ENCODE measurements at places on chromosomes 11 and 22.

- DNase-seq: no peak
Observed at GRCh38 chr11:101844608-101845007, 70.2 kb upstream of the CEP126 start.

DNA sequence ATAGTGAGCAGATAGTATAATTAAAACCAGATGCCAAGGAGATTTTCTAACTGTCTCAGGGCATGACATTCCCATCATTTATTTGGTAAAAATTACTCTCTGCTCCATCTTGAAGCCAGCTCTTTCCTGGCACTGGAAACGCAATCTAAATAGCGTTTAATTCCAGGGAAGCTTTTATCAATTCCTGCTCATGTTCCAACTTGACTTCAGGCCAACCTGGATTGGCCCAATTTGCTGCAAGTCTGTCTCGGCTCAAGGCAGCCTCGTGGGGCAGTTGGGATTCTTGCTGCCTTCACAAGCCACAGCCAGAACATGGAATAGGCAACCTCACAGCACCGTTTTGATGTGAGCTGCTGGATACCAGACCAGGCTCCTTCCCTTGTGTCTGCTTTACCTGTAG lies 1255.9 kb downstream of the TBC1D22A start:
- no peak for DNase-seq

- no peak for DNase-seq
Observed at GRCh38 chr11:44066732-44067141, 667 bp downstream of the ACCS start.

DNA sequence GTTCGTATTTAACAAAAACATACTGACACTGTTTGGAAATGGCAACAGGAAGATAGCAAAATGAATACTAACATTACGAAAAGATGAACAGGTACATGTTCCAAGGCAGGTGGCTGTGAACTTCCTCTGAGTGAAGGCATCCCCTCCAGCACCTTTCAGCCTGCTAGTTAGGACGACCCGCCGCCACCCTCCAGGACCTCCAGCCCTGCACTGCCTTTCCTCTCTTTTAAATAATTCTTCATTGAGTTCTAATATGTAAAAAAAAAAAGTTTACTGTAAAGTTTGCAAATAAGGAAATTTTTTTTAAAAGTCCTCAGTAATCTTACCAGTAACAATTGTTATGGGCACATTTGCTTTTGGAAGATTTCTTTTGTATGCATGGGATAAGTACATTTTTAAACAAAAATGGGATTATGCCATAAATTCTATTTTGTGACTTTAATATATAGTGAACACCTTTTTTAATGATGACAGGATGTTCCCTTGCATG lies 6.0 kb downstream of the NEAT1 start:
- no peak for DNase-seq

DNA sequence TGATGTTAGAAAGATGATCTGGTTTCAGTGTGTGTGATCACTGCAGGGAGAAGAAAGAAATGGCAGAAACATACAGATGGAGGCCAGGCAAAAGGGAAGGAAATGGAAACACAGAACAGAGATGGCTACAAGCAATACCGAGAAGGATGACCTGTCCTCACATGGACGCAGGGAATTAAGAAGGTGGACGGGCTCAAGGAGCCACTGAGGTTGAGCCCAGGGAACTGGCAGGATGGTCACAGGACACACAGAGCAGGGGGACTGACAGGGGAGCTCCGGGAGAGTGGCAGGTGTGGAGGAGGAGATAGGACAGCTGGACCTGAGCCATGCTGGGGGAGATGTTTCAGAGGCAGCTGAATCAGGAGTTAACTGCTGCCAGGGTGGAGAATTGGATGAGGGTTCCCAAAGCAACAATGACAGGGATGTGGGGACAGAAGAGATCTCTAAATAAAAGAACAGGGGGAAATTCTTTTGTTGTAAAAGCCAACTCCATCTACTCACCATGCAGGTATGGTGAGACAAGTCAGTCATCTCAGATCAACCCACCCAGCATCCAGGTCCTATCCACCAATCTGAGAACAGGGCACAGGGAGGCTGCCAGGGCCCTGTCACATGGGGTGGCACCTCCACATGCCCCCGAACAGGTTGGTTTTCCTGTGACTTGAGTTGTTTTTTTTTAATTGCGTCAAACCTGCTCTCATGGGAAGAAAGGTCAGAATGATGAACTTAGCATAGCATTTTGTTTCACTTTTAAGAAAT lies 26.3 kb downstream of the KLHL22 start:
- DNase-seq: no peak

- no peak for DNase-seq
Observed at GRCh38 chr11:63573881-63574855, 11.0 kb upstream of the PLAAT2 start.

DNA sequence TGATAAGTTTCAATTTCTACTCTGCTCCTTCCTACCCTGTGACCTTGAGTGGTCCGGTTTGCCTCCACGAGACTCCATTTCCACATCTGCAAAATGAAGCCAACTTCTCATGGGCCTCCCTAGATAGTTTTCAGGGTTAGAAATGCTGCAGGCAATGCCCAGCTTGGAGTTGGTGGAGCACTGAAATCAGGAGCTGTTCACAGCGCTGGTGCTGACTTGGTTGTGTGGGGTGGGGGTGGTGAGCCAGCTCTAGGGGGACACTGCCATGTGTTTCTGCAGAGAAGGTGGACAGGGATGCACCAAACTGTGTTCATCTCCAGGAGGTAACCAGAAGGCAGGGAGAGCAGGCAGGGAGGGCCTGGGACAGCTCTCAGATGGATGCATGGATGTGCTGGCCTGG lies 37.0 kb downstream of the SGSM1 start:
- no peak for DNase-seq

DNA sequence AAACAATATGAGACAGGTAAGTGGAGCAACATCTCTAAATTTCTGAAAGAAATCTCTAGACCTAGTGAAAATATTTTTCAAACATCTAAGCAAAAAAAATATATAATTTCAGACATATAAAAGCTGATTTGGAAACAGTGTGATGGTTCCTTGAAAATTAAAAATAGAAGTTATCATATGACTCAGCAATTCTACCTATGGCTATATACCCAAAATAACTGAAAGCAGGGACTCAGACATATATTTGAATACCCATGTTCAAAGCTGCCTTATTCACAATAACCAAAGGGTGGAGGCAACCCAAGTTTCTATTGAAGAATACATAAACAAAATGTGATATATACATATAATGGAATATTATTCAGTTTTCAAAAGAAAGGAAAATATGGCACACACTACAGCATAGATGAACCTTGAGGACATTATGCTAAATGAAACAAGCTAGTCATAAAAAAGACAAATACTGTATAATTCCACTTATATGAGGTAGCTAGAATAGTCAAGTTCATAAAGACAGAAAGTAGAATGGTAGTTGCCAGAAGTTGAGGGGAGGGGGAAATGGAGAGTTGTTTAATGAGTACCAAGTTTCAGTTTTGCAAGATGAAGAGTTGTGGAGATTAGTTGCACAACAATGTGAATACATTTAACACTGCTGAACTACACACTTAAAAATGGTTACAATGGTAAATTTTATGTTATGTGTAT lies 300.4 kb downstream of the TTC28 start:
- no peak for DNase-seq

DNA sequence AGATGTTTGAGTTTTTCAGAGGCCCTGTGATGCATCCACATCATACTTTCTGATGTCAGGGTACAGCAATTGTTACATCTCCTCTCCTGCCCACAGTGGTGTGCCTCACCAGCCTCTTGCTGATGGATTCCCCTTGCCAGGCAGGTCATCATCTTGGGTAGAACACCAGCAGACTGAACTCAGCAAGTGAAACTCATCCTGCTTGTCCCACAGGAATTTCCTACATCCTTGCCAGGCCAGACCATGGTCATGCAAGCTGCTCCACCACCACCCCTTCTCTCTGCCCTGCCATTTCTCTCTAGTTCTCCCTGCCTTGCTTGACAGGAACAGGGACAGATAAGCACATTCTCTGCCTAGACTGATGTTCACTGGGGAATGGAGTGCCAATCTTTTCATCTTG lies 85.9 kb downstream of the PAX6 start:
- DNase-seq: no peak

DNA sequence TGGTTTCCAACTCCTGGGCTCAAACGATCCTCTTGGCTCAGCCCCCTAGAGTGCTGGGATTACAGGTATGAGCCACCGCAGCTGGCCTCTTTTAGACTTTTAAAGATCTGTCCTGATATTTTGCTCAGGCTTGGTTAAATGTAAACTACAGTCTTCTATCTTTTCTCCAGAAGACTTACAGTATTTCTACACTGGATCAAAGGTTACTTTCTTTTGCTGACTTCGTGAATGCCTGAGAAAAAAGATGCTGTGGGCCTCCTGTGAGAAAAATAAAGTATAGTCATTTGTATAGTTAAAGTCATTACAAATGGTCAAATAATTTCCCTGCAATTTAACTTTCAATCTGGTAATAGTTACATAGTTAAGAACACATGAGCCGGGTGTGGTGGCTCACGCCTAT lies 19.6 kb downstream of the DEPDC5 start:
- DNase-seq: no peak

- DNase-seq: no peak
Observed at GRCh38 chr11:61510166-61510919, 1.8 kb downstream of the LRRC10B start.

DNA sequence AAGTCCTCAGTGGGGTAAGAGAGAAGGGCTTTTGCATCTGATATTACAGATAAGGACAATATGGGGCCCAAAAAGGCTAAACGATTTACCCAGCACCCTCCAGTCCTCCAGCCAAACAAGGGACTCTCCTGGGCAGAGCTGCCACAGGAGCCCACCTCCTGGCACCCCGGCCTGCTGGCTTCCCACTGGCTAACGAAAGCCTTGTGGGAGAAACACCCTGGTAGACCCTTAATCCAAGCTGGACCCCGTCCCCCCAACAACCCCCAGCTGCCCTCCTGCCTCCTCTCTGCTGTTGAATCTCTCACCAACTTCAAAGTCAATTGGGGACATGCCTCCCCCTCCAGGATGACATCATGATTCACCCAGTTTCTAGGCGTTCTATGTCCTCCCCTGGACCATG lies 10.8 kb downstream of the C1QTNF6 start:
- DNase-seq: no peak

GRCh38 chr11:73542175-73542574 lies 55.7 kb downstream of the FAM168A start:
- no peak for DNase-seq

DNA sequence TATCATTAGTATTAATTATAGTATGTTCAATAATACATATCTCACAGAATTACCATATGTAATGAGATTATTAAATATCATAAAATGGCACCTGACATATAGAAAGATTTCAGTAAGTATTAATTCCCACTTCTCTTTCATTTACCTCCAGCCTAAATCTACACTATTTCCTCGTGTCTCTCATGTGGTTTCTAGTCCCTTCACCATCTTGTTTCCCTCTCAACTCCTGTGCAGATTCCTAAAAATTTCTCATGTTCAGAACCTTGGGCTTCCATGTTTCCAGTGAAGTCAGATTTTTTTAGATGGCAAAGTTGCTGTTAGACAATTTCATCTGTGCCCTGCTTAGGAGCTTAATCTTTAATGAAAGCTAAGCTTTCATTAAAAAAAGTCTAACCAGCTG lies 14.1 kb upstream of the HBE1 start:
- DNase-seq: no peak

DNA sequence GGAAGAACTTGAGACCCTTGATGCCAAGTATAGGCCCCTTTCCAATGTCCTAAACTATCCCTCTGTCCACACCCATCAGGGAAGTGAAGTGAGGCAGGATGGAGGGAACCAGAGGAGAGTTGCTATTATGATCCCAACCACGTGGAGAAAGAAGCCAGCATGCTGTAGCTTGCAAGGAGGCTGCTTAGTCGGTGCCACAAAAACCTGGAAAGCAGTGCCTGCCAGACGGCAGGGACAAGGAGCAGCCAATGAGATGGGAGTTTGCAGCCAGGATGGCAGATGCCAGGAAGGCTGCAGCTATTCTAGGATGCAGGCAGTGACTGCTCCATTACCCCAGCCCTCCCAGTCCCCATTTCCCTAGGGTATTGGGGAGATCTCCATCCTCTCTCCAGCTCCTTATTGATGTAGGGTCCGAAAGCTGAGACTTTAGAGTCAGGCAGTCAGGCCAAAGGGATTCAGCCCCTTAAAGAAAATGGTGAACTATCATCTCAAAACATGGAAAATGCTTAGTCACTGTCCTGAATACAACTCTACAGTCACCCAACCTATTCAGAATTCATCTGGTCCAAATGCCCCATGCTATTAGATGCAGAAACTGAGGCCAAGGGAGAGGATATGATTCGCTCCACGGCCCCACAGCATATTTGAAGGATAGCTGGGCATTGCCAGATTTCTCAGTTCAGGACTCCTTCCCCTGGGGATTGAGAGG lies 18.4 kb upstream of the LRRC55 start:
- no peak for DNase-seq

DNA sequence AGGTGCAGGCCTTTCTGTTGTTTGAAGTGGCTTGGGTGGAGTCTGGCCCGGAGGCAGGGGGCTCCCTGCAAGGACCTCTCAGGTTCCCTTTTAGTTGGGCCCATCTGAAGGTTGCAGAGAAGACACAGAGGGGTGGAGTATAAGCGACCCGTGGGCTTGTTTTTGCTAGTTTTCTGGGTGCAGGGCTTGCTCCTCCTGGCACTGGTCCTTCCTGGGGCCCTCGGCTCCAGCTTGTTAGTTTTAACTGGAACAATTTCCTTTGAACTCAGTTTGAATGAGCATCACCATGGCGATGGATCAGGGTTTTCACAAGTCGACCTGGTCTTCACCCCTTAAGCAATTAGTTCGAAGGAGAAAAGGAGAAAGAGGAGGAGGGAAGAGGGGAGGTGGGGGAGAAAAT lies 28.5 kb upstream of the OAF start:
- no peak for DNase-seq

- no peak for DNase-seq
Observed at GRCh38 chr22:36755316-36755715, 20.6 kb downstream of the IFT27 start.

GRCh38 chr11:127118811-127119210 lies 118.2 kb upstream of the KIRREL3 start:
- no peak for DNase-seq

GRCh38 chr22:33747576-33748180 lies 172.6 kb downstream of the LARGE1 start:
- no peak for DNase-seq

GRCh38 chr22:39463931-39464390 lies 7.1 kb downstream of the MGAT3 start:
- no peak for DNase-seq

DNA sequence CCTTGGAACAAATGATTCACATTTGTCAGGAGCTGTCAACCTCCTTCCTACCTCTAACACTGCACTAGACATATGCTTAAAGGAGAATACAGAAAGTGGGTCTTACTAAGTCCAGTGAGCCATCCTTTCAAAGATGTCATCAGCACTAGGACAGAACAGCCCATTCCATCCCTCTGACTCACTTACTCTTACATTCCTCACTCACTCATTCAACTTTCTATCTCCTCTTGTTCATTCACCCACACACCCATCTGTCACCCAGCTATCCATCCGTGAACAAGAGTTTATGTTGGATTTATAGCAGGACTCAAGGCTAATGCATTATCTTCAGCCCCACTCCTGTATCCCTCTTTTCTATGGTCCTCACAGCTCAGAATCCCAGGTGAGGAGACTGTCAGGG lies 9.1 kb downstream of the INSC start:
- DNase-seq: no peak

- DNase-seq: no peak
Observed at GRCh38 chr11:69414773-69415187, 66.7 kb upstream of the LINC01488 start.
